Stimulated activated CD4-positive, alpha-beta T cell treated with anti-CD3 and anti-CD28 coated beads, Interleukin-2, amount 100 ng/mL, for 4 hours (primary cell): ENCODE measurements at places on chromosomes 3 and 15.

- DNase-seq, result no peak
Observed at GRCh38 chr3:196736670-196737374, 2.8 kb upstream of the PAK2 start.

GRCh38 chr15:47577000-47577399 is 140.3 kb upstream of the SEMA6D start:
- DNase-seq, result no peak

- no peak for DNase-seq
Observed at GRCh38 chr15:66658044-66658443, 44.0 kb upstream of the SMAD6 start.

DNA sequence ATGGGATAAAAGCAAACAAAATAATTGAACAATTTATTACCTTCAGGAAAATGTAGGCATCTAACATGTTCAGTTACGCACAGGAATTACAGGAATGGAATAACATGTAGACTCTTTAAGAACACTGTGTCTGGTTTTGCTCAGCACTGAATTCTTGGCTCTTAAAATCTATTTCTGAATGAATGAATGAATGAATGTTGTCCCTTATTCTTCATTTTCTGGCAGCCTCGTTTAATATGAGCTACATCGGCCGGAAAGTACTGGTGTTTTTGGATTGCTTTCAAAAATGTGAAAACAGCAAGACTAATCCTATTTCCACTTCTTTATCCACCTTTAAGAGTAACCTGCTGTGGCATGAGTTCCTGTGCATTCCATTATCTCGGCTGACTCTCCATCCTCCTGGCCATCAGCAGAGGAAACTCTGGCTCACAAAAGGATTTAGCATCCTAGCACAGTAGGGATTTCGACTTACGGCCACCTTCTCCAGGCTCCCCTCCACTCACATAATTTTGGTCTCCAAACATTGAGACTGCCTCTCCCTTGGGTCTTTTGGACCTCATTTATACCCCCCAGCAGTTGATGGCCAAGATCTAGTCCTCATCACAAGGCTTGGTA is 145.3 kb downstream of the FOXP1 start:
- DNase-seq, result no peak

- DNase-seq, result no peak
Observed at GRCh38 chr3:33915796-33916546, 117.5 kb downstream of the PDCD6IP start.

DNA sequence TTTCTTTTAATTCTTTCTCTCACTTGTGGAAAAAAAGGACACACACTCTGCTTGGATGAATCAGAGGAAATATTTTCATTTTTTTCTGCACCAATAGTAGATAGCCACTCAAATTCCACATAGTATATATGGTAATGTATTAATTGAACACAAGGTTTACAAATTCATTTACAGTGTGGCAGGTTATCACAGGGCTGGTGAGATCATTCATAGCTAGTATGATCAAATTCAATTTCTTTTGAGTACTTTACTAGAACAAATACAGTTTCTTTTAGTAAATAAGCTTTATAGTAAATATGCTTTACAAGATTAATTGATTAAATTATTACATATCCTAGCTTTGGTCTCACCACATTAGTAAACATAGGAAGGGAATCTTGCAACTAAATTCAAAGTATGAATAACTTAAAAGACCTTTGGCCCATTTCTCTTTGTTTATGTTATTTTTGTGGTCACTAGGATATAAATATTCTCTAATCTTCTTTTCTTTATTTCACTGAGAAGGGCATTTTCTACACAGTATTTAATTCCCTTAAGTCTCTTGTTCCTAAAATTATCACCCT is 40.1 kb upstream of the PARP14 start:
- DNase-seq, result no peak

DNA sequence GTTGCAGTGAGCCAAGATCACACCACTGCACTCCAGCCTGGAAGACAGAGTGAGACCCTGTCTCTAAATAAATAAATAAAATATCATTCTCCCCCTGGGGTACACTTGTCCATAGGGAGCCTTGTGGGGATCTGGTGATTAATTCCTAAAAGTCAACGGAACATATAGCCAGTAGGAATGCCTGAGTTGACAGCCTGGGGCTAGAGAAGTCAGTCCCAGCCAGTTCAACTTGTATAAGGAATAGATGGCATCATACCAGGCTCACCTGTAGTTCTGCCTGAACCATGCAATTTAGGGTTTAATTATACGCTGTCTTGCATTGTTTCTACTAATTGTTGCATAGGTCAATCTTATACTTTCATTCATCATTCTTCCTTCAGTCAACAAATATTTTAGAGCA is 5.9 kb upstream of the BOC start:
- no peak for DNase-seq
